C1 segment of cervical spinal cord (tissue), 14 donors: ENCODE measurements at places on chromosomes 7 and 10.

DNA sequence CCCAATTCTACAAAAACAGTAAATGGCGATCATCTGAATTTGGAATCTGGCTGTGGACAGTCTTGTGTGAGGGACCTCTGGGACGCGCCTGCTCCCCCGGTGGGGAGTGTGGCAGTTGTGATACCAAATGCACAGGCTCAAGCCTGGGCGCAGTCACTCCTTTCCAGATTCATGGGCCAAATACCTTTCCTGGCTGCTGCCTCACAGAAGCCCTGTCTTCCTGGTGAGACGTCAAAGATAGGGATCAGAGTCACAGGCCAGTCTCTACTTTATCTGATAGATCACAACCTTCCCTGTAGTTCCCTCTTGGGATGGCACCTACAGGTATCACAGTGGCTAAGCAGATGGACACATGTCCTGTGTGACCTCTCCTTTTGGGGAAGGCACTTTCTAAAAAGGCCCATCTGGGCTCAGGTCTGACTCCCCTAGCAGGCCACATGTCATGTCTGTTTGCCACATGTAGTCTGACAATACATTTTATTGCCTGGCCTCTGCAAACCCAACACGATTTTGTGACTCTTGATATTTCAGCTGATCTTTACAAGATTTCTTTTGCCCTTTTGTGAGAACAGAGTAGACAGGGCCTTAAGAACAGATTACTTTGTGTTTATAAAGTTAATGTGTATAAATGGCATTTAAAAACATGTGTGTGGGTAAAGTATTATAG lies 150.1 kb downstream of the SNX10 start:
- DNase-seq: no peak

DNA sequence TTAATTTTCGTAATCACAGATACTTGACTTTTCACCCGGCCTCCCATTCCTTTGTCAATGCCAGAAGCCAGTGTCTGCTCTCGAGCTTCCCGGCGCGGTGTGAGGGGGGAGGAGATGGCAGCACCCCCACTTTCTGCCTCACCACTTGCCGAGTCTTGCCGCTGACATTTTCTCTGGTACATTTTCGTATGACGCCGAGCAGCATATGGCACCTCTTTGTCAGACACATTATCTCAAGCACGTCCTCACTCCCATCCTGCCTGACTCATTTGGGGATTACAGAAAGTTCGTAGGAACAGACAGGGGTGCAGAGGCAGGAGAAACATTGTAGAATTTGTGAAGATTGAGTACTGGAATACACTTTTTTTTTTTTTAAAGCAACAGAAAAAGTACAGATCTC lies 60.8 kb upstream of the SORCS3 start:
- DNase-seq: no peak

GRCh38 chr7:115731796-115732471 lies 298.6 kb downstream of the TFEC start:
- DNase-seq: no peak

DNA sequence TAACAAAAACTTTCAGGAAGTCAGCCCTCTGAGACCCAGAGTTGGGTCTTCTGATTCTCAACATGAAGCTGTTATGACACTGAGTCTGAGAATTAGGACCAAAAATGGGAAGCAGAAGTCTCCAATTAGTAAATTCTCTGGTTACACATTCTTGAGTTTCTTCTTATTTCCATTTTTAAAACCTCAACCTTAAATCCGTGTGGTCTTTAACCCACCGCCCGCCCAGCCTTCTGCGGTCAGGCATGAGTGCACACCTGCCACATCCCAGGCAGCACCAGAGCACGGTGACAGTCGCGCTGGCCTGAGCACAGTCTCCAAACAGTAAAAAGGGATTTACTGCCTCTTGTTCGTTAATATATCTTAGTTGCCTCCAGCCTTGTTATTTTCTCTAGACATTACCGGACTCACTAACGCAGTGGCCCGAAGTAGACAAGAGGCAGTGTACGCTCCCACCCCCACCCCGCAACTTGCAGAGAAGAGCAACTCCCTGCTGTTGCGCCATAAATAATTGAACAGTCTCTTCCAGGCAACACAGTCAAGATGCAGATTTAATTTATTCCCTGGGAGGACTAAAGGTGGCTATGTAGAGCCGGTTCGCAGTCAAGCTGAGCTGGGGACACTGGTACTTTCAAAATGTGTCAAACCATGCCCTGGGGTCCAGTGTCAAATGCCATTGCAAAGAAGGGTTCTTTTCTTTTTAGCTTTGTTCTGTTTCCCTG lies 147.0 kb upstream of the CELF2 start:
- DNase-seq: no peak

GRCh38 chr7:6252748-6253147 lies 19.7 kb downstream of the CYTH3 start:
- no peak for DNase-seq

- no peak for DNase-seq
Measured at GRCh38 chr7:100190048-100190711, 12.5 kb downstream of the STAG3 start.

GRCh38 chr10:21052709-21053104 lies 155.6 kb upstream of the NEBL start:
- DNase-seq: no peak

GRCh38 chr10:336247-336646 lies 201.0 kb downstream of the ZMYND11 start:
- DNase-seq: no peak

- DNase-seq: no peak
Measured at GRCh38 chr10:126066456-126066855, 170.1 kb downstream of the FANK1 start.

DNA sequence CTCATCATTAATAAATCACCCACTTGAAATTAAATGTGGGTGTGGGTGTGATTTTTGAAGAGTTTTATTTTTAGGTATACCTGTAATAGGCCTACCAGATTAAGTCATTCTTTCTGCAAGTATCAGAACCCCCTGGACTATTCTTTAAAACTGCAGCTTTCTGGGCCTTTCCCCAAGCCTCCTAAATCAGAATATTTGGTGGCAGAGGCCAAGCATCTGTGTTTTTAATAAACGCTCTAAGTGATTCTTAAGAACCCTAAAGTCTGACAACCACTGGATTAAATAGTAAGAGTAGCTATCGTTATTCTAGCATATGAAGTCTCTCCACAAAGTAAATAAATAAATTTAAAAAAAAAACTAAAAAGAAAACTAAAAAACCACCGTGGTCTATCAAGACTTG lies 703.0 kb upstream of the NRP1 start:
- no peak for DNase-seq

DNA sequence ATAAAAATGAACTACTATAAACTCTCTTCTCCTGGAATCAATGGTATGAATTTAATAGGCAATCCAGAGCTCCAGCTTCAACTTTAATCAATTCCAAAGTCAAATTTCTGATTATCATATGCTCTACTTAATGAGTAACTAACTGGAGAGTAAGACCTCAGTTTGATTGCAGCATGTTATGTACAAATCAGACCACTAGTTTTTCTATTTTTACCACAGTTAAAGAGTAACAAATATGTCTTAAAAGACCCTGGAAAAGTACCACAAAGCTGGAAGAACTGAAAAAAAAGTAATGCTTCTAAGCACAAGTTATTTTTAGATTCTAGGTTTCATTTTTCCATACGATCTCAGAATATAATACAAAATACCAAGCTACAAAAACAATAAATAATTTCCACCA lies 56.0 kb upstream of the TNKS2 start:
- no peak for DNase-seq

DNA sequence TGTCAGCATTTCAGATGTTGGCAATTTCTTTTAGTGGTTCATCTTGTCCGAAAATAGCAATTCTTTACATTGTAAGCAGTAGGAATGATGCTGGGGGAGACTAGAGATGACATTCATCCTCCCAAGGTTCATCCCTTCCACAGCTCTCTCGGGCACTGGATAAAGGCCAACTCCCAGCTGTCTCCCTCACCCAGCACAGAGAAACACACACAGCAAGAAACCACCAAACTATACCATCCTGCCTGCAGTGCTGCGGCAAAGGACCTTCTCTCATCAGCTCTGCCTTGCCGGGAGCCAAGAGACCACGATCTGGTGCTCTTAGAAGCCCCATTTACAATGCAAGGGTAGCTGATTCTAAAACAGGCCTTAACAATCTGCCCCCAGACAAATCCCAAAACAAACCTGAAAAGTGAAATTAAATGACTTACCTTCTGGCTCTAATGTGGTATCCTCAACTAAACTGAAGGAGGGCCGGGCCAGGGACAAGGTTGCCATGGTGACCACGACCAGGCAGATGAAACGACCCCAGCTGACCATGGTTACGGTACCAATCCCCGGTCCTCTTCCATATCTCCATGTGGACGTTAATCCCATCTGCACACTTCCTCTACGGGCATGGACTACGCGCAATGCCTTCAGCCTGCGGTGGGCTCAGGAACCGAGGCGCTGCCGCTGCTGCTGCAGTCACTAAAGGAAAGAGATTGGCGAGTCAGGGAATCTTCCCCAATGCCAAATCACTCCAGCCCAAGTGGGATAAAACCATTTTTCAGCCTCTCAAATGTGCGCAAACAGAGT lies 4.8 kb downstream of the FGFR2 start:
- DNase-seq: peak; percentile 46

- no peak for DNase-seq
Measured at GRCh38 chr7:138342990-138343389, 117.1 kb upstream of the TRIM24 start.

GRCh38 chr10:35685402-35685801 lies 43.3 kb upstream of the FZD8 start:
- DNase-seq: no peak

- no peak for DNase-seq
Measured at GRCh38 chr7:115516341-115516740, 514.2 kb downstream of the TFEC start.

GRCh38 chr10:120770496-120770895 lies 80.7 kb upstream of the WDR11 start:
- DNase-seq: no peak
